CD4-positive, alpha-beta T cell (primary cell): ENCODE measurements at places on chromosomes 2 and 18.

GRCh38 chr2:242098445-242099128 lies 229.1 kb downstream of the RTP5 start:
- no peaks in the 10 kb centered on the region for H3K27me3 ChIP-seq
- no peak for DNase-seq
- no peak overlapping the region for H3K4me3 ChIP-seq
- H3K36me3 ChIP-seq, result peaks cover 39% of the 10 kb centered on the region

GRCh38 chr2:72972352-72973136 lies 55.2 kb downstream of the EMX1 start:
- H3K4me3 ChIP-seq, result no peak overlapping the region
- no peak overlapping the region for H3K27ac ChIP-seq
- no peak for DNase-seq
- no peaks in the 10 kb centered on the region for H3K27me3 ChIP-seq
- no peaks in the 10 kb centered on the region for H3K36me3 ChIP-seq

DNA sequence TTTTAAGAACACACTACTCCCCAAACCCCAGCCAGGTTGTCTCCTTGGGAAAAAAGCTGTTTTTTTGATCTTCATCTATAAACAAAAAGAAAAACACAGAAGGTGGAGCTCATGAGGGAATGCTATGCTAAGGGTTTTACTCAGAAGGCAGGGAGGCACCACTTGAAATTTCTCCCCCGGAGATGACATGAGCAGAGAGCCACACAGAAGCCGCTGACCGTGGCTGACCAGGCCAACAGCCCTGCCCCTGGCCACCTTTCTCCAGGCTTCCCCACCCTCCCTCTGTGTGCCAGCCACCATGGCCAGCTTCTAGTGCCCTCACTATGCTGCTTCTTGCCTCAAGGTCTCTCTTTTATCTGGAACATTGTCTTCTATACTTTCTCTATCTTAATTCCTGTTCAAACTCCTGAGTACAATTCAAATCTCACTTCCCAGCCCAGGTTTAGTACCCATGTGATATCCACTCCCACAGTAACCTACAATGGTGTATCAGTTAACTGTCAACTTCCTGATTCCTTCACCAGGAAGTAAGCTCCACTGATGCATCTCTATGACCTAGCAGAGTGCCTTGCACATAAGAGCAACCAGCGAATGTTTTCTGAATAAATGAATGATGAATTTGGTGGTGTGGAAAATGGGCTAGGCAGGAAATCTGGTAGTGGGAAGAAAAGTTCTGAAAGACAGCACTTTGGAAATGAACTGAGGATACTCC lies 15.3 kb downstream of the LAPTM4A start:
- no peaks in the 10 kb centered on the region for H3K4me1 ChIP-seq
- no peak overlapping the region for H3K4me3 ChIP-seq
- peaks cover 91% of the 10 kb centered on the region for H3K36me3 ChIP-seq
- no peak for DNase-seq

DNA sequence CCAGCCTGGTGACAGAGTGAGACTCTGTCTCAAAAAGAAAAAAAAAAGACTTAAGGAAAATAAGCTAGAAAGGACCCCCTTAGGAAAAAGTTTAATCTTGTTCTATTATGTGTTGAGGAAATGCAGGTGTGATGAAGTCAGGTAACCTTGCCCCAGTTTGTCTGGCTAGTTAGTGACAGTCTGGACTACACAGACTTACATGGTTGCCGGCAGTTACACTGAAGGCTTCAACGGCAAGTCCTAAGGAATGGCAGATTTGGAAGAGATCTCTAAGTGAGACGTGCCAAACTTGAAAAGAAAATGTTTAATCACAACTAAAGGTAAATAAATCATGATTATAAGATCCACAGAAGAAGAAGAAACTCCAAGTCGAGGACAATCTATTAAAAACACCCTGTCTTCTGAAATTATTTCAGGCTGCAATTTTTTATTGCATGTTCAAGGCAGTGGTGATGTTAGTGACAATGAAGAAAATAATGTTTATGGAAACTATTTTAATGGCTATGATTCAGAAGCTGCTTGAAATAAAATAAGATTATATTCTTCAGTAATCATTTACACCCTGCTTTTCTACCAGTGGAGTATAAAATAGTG lies 84.2 kb downstream of the TTC27 start:
- no peak overlapping the region for H3K4me3 ChIP-seq
- peaks cover 3% of the 10 kb centered on the region for H3K36me3 ChIP-seq
- no peaks in the 10 kb centered on the region for H3K4me1 ChIP-seq

GRCh38 chr2:210199186-210199765 lies 26.0 kb downstream of the ACADL start:
- no peaks in the 10 kb centered on the region for H3K36me3 ChIP-seq
- H3K27me3 ChIP-seq, result peaks cover 7% of the 10 kb centered on the region
- DNase-seq, result no peak
- H3K4me1 ChIP-seq, result no peaks in the 10 kb centered on the region

GRCh38 chr2:42947809-42948600 lies 155.6 kb upstream of the HAAO start:
- DNase-seq, result no peak
- H3K4me3 ChIP-seq, result no peak overlapping the region

DNA sequence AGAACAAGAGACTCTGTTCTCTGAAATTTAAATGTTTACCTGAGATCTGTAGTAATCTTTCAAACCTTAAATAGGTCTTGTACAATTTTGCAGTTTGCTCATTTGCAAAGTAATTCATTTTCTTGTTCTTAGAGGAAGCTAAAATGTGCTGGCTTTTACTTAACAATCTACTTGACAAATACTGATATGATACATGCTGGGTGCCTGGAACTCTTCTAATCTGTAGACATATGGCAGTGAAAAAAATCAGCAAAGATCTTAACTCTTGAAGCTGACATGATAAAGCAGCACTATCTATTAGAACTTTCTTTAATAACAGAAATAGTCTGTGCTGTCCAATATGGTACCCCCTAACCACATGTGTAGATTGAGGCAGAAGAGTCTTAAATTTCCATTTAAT lies 1352.8 kb upstream of the SLC39A10 start:
- H3K4me1 ChIP-seq, result no peaks in the 10 kb centered on the region
- H3K27ac ChIP-seq, result no peak overlapping the region
- DNase-seq, result no peak
- H3K4me3 ChIP-seq, result no peak overlapping the region
- H3K27me3 ChIP-seq, result no peaks in the 10 kb centered on the region
- no peaks in the 10 kb centered on the region for H3K36me3 ChIP-seq

DNA sequence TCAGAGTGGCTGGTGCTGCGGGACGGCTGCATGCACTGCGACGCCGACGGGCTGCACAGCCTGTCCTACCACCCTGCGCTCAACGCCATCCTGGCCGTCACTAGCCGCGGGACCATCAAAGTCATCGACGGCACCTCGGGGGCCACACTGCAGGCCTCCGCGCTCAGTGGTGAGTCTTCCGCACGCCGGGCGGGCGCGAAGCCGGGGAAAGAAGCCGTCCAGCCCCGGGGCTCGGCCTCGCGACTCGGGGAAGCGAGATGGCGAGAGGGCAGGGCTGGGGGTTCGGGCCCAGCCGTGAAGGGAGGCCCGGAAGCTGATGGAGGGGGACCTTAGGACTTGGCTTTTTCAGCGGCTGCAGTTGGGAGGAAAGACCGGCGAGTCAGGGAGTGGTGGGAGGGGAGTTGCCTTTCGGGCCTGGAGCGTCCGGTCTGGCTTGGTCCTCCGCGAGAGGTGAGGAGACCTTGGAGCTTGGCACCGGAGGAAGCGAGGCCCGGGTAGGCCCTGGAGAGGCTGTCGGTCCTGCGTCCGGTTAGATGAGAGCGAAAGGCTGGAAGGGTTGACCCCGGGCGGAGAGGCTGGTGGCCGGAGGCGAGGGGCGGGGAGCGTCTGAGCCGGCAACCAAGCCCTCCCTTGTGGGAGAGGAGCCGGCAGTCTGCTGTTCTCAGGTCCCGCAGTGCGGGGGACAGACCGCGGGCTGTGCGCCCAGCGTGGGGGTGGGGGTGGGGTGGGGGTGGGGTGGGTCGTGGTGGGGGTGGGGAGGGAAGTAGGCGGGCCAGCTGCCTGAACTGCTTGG lies 691 bp downstream of the BIRC6 start:
- peak overlapping the region; percentile 97 for H3K4me3 ChIP-seq
- peaks cover 5% of the 10 kb centered on the region for H3K36me3 ChIP-seq
- H3K4me1 ChIP-seq, result peaks cover 27% of the 10 kb centered on the region
- DNase-seq, result peak; percentile 13

GRCh38 chr2:27909901-27910300 lies 19.4 kb downstream of the BABAM2 start:
- no peak overlapping the region for H3K27ac ChIP-seq
- H3K36me3 ChIP-seq, result no peaks in the 10 kb centered on the region
- H3K27me3 ChIP-seq, result no peaks in the 10 kb centered on the region
- no peak overlapping the region for H3K4me3 ChIP-seq
- no peak for DNase-seq
